ENCODE measurements at places on chromosomes 7 and 10.

GRCh38 chr10:132300582-132300981 is 7.2 kb downstream of the STK32C start:
- no peak for DNase-seq

DNA sequence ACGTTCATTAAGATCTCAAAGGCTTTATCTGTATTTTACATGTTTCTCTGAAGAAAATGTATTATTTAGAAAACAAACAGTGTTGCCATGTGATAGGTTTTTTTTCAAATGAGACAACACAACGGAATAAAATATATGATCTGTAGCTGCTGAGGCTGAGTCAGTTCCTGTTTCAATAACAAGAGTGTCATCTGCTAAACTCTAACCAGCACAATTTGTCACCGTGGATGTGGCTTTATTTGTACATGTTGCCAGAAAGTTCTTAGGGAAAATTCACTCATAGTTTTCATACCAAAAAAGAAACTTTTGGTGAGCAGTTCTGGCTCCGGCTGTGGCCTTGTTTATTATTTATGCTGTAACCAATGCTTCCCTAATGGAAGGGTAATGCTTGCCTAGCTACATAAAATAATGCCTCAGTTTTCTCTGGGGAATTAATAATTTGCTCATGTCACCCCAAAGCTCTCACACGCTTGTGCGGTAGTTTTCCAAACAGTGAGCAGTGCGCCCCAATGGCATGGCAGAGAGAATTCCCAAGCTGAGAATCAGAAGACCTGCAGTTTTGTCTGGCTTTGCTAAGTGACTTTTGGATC is 20.3 kb upstream of the KLF6 start:
- peak; percentile 81 for DNase-seq

GRCh38 chr10:124032087-124032935 is 61.1 kb downstream of the CHST15 start:
- no peak for DNase-seq

DNA sequence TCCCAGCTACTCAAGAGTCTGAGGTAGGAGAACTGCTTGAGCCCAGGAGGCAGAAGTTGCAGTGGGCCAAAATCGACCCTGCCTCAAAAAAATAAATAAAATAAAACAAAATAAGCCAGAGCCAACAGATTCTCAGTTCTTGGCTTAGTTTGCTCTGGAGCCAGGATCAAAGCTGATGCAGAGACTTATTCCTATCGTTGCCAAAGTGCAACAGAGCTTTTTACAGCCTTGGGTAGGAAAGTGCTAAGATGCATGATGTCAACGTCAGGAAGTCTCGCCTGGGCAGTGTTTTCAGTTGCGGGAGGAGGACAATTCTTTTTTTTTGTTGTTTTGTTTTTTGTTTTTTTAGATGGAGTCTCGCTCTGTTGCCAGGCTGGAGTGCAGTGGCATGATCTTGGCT is 43.8 kb upstream of the CYTH3 start:
- DNase-seq = no peak

DNA sequence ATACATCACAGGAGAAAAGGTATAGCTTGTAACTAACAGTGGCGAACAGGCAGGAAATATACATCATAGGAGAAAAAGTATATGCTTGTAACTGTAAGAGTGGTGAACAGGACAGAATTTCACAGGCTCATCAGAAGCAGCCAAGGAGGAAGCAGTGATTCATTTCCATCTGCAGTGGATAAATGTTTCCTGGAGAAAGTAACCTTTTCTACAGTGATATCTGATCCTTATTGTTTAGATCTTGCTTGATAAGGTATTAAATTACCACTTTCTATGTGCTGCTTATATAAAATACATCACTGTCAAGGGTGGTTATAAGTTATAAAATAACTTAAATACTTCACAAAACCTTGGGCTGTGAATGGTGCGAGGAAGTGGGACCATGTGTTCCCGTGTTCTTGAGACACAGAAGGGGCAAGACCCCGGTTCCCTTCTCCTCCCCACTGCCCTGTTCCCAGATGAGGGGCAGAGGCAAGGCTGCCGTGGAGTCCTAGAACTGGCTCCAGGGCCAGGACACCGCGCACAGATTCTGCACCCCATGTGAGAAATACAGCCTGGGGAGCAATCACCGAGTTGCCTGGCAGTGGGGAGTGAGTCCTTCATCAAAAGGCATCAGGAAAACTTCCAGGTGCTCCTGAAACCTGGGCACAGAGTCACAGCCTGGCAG is 135.2 kb downstream of the DIP2C start:
- DNase-seq = no peak

DNA sequence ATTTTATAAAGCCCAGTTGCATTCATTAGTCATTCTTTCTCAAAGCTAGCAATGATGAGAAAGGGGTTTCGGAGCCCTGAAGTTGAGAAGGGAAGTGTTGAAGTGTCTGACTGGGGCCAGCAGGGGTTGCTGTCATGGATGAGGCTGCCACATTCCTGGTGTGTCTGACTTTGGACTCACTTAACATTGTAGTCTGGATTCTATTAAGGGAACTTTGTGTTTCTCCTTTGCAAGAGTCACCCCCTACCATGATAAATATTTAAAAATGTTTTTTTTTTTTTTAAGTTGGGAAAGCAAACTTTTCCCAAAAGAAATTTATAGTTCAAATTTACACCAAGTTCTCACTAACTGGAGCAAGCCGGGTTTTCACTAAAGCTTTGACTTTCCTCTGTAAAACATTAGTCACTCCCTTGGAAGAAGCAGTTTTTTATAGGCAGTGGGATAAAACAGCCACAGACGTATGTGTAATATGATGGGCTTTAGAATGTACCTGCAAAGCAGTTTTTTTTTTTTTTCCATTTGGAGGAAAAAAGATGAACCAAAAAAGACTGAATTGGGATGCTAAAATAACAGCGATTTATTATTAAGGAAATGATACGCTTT is 243.6 kb downstream of the TWIST1 start:
- no peak for DNase-seq

DNA sequence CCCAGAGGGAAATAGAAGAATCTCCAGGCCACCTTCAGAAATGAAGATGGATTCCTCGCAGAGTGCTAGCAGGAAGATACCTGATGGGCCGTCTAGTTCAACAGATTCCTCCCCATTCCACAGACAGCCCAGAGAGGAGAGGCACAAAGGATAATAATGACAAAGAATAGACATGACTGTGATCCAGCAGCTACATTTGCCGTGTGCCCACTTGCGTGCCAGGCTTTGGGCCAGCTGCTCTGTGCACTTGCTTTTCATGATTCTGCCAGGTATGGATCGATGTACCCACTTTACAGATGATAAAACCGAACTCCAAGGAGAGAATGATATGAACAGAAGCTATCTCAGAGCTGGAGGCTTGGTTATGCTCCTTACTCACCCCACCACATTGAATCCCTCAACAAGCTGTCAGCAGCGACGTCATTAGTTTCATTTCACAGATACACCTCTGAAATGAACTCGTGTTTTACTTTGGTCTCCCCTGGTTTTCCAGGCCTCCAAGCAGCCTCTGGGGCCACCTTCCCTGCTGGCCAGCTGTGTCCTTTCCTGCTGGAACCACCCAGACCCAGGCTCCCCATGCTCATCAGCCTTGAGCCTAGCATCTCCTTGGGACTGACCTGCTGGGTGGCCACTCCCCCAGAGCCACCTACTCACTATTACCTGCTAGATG is 11.9 kb upstream of the WDFY4 start:
- no peak for DNase-seq

DNA sequence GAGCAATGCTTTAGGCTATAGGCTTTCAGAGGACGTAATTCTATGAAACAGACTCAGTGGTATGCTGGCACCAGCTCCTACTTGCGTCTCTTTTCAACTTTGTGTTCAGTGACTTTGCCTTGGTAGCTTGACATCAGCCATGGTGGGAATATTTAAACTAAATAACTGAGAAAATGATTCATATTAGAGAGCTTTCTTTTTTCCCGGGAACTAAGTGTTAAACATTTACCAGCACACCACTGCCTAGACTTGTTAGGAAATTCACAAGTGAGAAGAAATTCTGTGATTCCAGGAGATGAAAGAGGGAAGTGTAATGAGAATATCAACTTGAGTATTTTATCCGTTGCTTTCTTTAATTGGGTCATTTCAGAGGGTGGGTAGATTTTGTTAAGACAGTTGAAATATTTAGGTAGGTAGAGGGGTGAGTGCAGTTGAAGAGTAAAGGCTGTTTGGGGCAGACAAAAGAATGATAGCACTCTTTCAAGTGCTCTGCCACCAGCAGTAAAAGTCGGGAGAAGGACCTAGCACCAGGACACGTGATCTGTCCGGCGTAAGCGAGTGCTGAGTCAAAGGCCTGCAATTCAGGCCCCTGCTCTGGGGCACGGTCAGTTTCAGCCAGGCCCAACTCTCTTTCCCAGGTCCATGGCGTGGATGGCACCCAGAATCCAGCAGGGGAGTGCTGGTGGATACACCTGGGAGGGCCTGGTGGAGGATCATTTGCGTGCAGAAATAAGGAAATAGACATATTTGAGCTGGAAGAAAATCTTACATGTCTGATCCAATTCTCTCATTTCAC is 206.3 kb downstream of the SNX10 start:
- DNase-seq = no peak

DNA sequence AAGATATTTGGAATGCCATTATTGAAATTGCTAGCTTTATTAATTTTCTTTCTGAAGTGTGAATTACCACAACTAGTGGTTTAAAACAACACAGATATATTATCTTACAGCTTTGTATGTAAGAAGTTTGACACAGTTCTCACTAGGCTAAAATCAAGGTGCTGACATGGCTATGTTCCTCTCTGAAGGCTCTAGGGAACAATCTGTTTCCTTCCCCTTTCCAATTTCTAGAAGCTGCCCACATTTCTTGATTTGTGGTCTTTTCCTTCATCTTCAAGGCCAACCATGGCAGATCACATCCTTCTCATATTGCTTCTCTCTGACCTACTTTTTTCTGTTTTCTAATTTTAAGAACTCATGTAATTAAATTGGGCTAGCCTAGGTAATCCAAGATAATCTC is 43.3 kb upstream of the SLC26A3 start:
- DNase-seq = no peak

DNA sequence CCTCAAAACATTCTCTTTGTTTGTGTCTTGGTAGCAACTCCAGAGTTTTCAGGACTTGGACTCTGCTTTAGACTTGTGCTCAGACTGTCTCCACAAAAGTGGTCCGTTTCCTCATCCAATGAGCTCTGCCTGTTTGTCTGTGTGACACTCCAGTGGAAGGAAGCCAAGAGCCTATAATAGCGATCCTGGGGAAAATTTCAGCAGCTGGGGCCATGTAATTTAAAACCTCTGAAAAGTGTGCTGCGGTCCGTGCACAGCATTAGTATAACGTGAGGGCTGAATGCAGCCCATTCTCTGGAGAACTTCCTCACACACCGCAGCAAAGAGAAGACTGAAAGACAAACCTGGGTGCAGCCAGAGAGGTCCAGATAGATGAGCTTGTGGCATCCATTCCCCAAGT is at the start of gene LRRC17:
LRRC17 (plus strand) TSS at position 259 of the 400 bp plus-strand sequence. CDS start 20,914 bp downstream, outside the sequence.
- no peak for DNase-seq

GRCh38 chr10:123428391-123428790 is 237.8 kb upstream of the GPR26 start:
- no peak for DNase-seq

DNA sequence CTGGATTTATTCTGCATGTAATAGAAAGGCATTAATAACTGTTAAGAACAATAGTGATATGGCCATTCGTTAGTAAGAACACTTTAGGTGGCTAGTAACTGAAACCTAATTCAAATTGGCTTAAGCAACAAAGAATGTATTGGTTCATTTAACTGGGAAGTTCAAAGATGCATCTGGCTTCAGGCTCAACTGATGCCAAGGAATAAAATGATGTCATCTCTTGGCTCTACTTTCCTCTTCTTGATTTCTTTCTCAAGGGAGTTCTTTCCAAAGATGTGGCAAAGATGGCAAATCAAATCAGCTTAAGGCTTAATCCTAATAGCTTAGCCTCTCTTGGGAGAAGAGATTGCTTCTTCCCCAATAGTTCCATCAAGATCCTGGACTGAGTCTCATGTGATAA is 51.6 kb downstream of the PIK3CG start:
- DNase-seq = no peak

DNA sequence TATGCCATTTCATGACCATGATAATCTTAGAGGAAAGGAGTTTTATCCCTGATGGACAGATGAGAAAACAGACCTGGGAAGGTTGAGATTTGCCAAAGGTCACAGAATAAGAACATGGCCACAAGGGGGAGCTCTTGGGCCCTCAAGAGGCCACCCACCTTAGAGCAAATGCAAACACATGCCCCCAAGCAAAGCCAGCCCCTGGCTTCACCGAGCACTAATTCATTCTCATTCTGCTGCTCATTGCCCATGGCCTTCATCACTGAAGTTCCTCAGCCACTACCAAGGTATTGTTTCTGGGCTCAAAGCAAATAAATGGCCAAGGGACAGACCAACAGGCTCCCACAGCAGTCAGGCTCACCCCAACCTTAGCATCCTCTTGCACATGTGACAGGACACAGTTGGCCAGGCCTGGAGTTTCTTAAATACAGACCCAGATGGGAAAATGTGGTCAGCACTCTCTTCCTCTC is 44.2 kb downstream of the PDLIM1 start:
- DNase-seq = peak; percentile 72

All from erythroblast (primary cell).